ENCODE measurements at places on chromosomes 4 and X.

DNA sequence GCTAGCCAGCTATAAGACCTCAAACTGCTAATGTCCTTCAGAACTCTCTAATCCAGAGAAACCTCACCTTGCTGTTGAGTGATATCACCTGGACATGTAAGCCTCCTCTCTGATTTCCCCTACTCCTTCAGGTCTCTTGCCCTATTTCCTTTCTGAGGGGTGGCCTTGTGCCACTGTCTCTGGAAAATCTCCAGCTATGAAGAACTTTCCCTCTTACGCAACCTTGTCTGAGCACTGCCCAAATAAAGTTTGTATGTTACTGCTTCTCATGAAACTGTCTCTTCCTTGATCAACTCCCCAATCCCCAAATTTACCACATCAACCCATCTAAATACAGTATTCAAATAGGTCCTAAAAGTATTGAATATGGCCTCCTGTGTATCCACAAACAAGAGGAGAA, 53.5 kb upstream of the VEGFD start:
- no peak for DNase-seq

GRCh38 chr4:87849612-87850011, 16.8 kb downstream of the MEPE start:
- no peak for DNase-seq

GRCh38 chr4:14985161-14985560, 17.1 kb upstream of the CPEB2 start:
- DNase-seq = no peak

GRCh38 chrX:121569609-121570008, 522.2 kb downstream of the GLUD2 start:
- DNase-seq = no peak

DNA sequence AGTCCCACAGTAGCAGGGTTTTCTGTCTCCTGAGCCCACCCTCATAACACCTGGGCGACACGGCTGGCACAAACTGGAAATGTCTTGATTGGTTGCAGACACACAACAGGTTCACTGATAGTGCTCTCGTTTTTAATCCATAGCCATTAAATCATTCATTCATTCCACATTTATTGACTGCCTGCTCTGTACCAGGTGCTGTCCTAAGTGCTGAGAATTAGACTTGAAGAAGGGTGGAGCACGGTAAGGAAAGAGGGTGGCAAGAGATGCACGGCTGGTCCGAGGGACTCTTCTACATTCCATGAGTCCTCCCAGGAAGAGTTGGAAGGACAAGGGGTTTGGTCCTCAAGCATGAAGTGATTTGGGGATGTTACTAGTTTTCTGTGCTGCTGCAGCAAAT, 100.0 kb downstream of the RELL1 start:
- no peak for DNase-seq

DNA sequence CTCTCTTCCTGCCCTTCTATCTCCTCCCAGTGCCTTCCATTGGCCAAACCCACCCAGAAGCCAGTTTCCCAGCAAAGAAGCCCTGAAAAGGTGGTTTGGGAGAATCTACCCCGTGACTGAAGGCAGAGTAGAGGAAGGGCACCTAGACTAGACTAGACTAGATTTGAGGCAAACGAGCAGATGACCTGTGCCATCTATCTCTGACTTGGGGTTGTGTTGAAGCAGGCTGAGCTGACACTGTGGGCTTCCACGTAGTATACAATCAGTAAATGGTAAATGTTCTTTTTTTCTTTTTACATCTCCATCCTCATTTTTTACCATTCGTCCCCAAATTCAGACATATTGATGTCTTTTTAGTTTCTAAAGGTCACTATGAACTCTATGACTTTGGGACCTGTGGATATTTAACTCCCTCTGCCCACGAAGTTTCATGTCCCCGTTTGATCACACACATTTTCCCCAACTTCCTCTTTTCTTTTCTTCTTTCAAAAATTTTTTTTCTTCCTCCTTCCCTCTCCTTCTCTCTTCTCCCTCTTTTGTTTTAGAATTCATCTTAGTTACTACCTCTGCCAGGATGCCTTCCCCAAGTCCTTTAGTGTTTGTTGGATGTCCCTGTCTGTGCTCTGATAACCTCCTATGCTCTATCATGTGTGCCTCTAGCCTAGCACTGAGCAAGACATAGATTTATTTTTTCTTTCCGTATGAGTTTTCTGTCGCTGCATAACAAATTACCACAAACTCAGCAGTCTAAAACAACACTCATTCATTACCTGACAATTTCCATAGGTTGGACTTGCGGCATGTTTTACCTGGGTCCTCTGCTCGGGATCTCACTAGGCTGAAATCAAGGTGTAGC, 6.2 kb upstream of the AFF1 start:
- DNase-seq = no peak

DNA sequence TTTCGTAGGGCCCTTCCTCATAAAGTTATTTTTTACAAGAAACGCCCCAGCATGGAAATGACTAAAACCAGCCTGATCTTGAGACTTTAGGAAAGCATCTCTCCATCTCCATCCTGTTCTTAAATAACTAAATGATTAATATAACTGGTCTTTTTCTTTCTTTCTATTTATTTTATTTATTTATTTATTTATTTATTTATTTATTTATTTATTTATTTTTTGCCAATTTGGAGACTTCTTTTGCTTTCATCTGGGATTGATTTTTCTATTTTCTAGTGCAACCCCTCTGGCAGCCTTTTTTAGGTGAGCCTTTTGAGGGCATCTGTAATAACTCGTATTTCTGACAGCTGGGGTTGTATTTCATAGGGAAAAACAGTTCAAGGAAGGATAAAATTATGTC, 1.2 kb upstream of the KLHL34 start:
- no peak for DNase-seq

DNA sequence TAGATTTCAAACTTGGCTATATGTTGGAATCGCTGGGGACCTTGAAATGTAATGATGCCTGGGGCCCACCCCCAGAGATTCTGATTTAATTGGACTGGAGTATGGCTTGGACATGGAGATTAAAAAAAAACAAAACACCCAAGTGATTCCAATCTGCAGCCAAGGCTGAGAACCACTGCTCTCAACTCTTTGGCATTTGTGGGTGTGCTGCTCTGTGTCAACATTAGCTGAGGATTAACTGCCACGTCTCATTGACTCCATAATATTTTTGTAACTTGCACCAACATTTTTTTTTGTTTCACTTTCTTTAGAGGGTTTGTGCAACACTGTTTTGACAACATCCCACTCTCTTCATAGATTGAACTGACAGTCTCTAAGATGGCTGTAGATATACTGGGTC, 41.1 kb upstream of the PDK3 start:
- DNase-seq = no peak

DNA sequence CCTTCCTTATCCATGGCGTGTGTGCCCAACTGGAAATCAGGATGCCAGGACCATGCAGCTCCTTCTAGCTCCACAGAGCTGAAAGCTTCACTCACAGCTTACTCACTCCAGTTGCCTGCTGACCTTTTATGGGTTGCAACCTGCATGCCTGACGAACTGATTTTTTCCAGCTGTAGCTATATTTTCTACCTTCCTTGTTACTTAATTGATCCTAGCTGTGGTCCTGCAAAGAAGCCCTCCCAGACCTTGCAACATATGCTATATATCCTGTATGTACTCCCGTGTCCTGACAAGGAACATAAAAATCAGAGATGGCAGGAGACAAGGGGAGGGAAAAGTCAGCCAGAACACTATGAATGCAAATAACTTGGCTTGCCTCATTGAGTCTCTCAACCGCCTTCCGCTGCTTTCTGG, 135.3 kb upstream of the LDB2 start:
- no peak for DNase-seq

GRCh38 chrX:40272776-40273175, 175.0 kb upstream of the BCOR start:
- no peak for DNase-seq

- no peak for DNase-seq
Measured at GRCh38 chrX:71365356-71365874, 742 bp upstream of the TAF1 start.

DNA sequence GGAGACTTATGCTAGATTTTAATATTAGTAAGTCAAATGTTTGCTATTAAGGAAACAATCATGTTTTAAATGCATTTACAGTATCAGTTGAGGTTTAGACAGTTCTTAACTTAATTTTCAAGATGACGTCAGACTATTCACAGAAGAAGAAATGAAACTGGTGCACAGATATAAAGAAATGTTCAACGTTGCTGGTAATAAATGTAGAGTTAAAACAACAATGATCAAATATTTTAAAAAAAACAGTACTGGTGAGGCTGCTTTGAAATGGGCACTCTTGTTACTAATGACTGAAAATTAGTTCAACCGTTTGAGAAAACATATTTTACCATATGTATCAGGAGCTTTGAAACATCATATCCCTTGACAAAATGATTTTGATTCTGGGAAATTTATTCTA, 44.2 kb downstream of the ABHD18 start:
- no peak for DNase-seq

DNA sequence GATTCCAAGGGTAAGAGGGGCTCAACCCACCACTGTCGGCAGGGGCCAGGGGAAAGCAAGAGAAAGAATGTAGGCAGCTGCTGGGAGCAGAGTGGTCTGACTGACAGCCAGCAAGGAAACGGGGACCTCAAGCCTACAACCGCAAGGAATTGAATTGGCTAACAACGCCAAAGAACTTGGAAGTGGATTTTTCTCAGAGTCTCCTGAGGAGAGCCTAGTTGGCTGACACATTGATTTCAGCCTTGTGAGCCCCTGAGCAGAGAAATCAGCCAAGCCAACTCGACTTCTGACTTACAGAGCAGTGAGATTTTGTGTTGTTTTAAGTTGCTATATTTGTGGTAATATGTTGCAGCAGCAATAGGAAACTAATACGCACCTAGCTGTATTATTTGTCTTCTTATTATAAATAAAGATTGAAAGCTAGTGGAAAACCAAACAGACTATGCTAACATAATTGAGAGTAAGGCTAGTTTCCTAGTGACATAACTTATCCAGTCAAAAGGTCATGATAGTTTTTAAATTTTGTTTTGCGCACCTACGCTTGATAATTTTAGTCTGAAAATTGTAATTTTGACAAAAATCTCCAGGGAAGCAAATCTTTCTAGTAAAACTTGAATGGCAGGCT, 145.8 kb upstream of the HCCS start:
- no peak for DNase-seq

GRCh38 chr4:139167774-139168444, 9.1 kb downstream of the ELF2 start:
- DNase-seq = no peak

DNA sequence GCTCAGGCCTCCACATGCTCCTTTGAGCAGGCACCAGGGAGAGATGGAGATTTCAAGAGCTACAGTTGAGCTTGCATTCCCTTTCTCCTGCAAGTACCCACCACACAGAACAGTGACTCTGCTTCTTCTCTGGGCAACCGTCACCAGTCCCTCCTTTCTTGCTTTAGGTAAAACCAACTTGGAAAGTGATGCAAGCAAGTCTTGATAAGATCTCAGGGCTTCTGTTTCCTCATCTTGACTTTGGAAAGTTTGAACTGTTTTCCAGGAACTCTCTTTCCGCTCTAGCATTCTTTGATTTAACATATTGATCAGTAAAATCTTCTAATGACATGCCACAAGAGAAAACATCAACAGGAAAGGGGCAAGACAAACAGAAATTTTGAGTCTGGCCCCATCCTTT, 73.7 kb downstream of the USP46 start:
- no peak for DNase-seq

DNA sequence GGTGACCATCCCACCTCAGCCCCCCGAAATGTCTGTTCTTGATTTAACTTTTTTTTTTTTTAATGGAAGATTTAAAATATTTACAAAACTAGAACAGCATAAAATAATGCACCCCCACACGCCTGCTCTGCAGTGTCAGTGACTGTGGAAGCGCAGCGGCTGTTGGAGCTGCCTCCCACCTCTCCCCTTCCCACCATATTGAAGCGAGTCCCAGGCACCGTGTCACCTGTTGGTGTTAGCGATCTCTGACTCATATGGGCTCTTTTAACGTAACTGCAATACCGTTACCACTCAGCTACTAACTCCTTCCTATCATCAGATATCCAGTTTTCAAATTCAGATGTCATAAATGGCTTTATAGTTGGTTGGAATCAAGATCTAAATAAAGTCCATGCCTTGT, 17.1 kb upstream of the TADA2B start:
- DNase-seq = no peak

DNA sequence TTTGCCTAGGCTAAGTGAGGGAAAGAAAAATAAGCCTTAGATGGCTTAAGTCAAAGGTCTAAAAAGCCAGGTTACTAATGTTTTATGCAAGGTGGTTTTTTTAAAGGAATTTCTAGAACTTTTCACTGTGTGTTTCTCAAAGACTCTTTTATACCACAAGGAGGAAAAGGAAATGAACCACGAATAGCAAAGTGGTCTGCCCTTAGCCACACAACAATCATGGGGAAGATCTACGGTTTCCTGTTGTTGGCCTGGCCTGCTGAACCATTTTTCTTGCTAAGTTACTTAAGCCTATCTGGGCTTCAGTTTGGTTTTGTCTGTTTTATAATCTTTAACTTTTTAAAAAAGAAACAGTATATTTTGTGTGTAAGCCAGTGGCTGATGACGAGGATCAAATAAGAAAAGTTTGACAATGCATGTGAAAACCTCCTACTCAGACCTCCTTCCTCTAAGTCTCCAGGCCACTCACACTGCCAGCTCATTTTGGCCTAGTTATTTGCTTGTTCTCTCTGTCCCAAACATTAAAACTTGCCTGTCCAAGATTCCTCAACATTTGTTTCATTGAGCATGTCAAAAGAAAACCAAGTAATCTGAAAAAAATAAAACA, 56.7 kb upstream of the COL25A1 start:
- DNase-seq = no peak

DNA sequence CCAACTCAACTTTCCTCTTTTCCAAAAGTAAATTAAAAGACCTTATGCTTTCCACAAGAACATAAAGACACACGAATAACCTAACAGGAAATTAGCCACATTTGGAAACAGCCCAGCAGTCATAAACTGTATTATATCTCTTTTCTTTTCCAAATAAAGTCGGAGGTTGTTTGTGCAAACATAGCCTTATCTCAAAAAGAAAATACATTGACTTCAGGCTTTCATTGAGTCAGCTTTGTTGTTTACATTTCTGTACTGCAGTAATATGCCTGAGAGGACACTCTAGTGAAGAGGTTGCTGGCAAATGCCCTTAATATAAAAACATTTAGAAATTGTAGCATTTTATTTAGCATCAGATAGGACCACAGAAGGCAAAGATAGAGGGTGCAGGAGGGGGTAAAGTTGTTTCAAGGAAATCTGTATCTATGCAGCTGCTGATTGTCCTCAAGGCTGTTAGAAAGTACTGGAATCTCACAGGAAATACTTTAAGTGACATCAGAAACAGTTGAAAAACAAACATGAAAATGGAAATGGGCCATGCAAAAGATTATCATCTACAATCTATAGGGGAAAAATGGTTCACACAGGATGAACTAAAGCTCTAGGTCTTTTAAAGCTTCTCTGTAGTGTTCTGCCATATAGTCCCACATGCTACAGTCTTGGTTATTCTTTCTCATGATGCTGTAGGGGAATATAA, 14.5 kb downstream of the LNX1 start:
- no peak for DNase-seq

- no peak for DNase-seq
Measured at GRCh38 chr4:162442128-162442527, 278.3 kb upstream of the FSTL5 start.

All from NCI-H524 treated with DMSO at 0.1 percent for 48 hours (cell line).